ENCODE measurements at places on chromosomes 2 and 18.
A peak's percentile ranks its signal among the peaks of the same experiment; 100 is the strongest.

- no peak for DNase-seq
Observed at GRCh38 chr2:153912798-153913396, 41.2 kb downstream of the GALNT13 start.

GRCh38 chr18:13379930-13380690 lies 161.6 kb downstream of the LDLRAD4 start:
- no peak for DNase-seq

DNA sequence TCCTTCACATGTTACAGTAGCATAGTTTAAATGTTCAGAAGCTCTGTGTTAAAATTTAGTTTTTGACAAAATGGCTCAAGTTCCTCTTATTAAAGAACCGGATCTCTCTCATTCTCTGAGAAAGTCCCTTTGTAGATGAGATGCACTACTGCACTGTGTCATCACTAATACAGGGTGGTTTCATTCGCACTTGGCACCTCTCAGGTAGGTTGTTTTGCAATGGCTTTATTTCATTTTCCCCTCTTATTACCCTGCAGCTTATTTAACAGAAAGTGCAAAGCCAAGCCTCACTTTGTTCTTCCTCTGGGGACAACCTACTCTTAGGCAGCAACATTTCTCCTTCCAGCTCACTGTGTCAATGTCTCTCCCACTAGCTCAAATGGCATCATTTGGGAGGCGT lies 185.1 kb downstream of the DLGAP1 start:
- DNase-seq, result no peak

DNA sequence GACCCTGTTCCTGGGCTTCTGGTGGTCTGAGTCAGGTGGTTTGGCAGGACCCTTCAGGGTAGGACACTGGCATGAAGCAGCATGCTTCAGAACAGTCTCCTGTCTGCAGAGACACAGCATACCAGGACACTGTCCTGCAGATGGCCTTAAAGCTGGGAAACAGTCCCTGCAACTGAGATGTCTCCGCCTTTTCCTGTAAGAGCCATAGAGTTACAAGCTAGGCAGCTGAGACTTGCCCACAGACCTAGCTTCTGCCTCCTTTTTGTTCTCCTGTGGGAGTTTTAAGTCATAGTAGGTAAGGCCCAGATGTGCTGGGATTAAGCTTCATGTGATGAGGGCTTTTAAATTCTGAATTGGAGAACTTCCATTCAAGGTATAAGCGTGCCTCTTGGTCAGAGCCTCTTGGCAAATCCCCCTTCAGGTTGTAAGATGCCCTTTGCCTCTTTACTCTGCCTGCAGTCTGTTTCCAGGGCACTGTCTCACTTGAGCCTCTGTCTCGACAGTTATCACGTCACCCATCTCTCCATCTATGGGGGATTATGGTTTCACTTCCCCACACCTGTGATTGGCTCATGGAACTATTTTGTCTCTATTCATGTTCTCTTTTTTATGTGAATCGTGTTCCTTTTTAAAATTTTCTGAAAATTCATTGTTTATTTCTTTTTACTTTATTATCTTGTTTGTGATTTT lies 51.8 kb downstream of the COA5 start:
- DNase-seq, result no peak

- DNase-seq, result no peak
Observed at GRCh38 chr18:24877066-24877465, 416.6 kb downstream of the HRH4 start.

- DNase-seq, result no peak
Observed at GRCh38 chr2:128488434-128488833, 169.8 kb upstream of the HS6ST1 start.

GRCh38 chr2:16861530-16861929 lies 195.9 kb upstream of the CYRIA start:
- DNase-seq, result no peak

GRCh38 chr2:16660556-16660955 lies 5.1 kb downstream of the CYRIA start:
- DNase-seq, result no peak

DNA sequence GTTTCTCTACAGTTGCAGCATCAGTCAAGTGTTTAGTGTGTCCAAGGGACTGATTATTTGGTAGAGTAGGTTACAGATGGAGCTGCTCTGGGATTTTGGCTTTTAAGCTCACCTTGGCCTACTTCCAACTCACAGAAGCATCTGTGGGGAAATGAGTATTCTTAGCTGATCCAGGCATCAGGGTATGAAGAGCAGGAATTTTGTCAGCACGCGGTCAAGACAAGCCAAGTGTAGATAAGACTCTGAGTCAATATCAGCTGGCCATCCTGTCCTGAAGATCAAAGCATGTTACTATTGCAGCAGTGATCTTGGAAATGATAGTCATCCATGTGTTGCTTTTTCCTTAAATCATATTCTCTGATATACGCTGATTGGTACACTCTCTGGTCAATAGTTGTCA lies 24.4 kb downstream of the SERPINB4 start:
- no peak for DNase-seq

GRCh38 chr18:51337406-51337805 lies 139.9 kb upstream of the MEX3C start:
- no peak for DNase-seq

GRCh38 chr2:99876956-99877355 lies 265.4 kb downstream of the AFF3 start:
- no peak for DNase-seq

DNA sequence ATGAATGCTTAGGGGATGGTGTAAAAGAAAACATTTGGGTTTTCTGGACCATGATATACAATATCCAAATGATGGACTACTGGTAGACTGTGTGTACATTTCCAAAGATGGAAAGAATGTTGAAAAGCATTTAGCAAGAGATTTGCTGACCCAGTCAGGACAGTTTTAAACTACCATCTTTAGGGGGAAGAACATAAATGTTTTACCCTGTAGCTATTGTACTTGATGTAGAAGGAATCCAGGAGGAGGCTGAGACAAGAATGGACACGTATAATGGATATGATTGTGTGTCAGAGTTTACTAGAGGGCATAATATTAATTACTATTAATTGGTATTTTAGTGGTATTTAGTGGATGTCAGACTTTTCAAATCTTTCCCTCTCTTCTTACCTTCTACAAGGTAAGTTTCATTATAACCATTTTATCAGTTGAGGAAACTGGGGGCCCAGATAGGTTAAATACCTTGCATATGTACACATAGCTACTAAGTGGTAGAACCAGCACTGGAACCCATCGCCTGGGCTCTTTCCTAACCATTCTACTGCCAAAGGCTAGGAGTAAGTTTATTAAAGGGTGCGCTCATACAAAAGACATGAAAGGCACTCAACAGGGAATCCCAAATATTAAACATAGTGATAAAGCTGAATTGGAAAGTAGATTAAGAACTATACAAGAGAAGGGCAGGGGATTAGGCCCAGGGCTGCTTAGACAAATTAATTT lies 8.9 kb downstream of the TACR1 start:
- no peak for DNase-seq

- no peak for DNase-seq
Observed at GRCh38 chr2:204570421-204570820, 25.1 kb downstream of the PARD3B start.

GRCh38 chr2:207252979-207253645 lies 87.4 kb upstream of the KLF7 start:
- no peak for DNase-seq

DNA sequence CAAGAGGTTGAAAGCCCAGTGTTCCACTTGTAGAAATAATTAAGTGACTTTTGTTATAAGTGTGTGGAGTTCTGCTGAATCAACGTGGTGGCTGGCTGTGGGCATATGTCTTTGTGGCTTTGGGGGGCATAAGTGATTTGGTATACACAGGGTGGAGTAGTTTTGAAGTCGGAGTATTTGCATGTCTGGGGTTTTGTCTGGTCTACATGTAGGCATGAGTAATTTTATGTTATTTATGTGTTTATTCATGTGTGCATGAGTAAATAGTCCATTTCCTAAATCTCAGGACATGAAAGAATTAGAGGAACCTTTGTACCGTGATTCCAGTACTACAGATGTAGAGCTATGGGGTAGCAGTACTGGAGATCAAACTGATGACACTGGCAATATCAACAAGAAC lies 179.7 kb downstream of the DYSF start:
- no peak for DNase-seq

DNA sequence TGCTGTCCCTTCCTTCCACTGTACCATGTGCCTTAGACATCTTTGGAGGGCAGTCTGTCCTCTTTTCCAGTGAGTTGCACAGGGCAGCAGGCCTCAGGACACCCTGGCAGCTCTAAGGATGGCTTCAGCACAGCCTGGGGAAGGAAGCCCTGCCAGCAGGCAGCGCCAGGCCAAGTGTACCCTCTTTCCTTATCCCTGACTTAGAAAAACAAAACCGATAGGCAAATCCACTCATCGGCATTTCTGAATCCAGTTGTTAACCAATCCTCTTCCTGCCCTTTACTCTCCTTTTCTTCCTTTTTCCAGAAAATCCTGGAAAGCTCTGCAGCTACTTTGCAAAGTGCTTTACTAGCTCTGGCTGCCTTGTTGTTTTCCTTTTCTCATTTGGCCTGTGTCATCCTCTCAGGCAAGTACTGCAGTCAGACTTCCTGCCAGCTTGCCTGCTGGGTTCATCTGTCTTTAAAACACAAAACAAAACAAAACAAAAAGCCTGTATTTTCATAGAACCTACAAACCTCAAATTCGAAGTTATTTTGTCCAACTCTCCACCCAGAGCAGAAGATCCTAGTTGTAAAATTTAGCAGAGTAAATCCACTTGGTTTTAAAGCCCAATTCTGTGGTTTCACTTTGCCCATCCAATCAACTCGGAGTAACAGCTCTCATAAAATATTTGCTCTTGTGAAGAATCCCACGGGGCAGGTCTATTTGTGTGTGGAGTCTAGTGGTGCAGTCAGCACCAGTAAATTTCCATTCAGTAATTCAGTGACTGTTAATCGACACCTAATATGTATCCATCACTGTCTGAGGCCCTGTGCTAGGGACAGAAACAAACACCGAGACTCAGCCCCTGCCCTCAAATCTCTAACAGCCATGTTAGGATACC lies 45.2 kb downstream of the PCBP1 start:
- DNase-seq, result no peak

- DNase-seq, result no peak
Observed at GRCh38 chr2:67717692-67718091, 320.6 kb downstream of the ETAA1 start.

DNA sequence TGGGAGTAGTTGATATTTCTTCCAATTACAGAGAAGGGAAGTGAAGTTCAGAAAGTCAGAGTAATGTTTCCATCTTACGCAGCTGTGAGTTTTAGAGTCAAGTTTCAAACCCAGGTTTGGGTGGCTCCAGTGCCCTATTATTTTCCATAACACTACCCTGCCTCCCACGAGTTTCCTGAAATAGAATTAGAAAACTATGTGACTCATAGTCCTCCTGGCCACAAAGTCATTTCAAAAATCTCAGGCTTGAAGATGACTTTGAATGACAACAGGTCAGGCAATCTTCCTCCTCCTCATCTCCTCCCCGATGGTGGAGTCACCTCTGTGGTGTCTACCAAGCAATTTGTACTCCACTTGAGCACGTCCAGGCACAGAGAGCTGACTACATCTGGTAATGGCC lies 212.3 kb upstream of the TRIB2 start:
- no peak for DNase-seq

DNA sequence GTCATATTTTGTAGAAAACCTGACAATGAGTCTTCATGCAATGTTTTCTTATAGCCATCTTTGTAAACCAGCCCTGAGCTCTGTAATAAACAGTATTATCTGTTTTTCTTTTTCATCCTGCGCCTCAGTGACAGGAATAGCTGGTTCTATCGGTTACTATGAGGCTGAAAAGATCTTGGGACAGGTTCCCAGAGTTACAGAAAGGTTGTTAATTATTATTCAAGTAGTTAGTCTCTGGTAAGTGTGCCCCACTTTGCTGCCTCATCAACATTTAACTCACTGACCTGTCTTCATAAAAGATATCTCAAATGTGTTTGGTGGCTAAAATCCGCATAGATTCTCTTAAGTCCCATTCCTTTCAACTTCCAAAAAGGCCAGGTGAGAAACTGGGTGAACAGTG lies 18.6 kb downstream of the ACAA2 start:
- no peak for DNase-seq

DNA sequence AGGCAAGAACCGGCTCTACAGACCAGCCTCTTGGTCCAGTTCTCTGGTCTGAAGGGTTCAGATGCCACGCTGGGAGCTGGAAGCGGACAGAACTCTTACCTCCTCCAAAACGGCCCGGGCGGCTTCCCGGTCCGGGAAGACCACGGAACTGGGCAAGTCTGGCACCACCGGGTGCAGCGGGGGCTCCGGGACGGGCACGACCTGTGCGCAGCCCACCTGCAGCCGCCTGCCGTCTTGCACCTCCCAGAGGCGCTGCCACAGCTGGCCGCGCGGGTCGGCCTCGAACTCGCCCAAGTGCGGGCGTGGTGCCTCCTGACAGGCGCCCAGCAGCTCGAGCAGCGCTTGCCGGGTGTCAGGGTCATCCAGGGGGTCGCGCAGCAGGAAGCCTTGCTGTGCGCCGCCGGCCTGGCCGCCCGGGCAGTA lies 773 bp downstream of the CMPK2 start:
- DNase-seq, result no peak

DNA sequence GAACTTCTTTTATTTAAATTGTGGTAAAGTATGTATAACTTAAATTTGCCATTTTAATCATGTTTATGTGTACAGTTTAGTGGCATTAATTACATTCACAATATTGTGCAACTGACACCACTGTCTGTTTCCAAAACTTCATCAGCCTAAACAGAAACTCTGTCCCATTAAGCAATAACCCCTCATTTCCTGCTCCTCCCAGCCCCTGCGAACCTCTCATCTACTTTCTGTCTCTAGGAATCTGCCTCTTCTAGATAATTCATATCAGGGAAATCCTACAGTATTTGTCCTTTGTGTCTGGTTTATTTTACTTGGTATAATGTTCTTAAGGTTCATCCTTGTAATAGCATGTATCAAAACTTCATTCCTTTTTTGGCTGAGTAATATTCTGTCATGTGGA lies 75.1 kb downstream of the BOLA3 start:
- DNase-seq, result no peak

DNA sequence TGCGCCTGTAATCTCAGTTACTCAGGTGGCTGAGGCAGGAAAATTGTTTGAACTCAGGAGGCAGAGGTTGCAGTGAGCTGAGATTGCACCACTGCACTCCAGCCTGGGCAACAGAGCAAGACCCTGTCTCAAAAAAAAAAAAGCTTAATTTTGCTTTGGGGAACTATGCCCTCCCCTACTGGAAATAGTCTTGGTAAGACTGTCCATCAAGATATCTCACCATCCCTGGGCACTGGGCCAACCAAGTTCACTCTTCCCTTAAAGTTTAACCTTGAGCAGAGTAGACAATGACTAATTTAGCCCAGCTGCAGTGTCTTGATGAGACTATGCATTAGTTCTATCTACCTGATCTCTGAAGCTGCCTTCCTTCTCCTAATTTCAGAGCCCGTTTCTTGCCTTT lies 44.7 kb downstream of the ASXL2 start:
- peak; percentile 76 for DNase-seq

- DNase-seq, result no peak
Observed at GRCh38 chr2:55772109-55772980, 78.7 kb upstream of the PNPT1 start.
